Activated B cell treated with CpG ODN at 0.5 μM for 24 hours (primary cell): ENCODE measurements at places on chromosomes 4 and X. TPM values are rescaled to one million over a fixed set of nuclear protein-coding genes. Genes with fewer than 3 reads are reported as not detected.

DNA sequence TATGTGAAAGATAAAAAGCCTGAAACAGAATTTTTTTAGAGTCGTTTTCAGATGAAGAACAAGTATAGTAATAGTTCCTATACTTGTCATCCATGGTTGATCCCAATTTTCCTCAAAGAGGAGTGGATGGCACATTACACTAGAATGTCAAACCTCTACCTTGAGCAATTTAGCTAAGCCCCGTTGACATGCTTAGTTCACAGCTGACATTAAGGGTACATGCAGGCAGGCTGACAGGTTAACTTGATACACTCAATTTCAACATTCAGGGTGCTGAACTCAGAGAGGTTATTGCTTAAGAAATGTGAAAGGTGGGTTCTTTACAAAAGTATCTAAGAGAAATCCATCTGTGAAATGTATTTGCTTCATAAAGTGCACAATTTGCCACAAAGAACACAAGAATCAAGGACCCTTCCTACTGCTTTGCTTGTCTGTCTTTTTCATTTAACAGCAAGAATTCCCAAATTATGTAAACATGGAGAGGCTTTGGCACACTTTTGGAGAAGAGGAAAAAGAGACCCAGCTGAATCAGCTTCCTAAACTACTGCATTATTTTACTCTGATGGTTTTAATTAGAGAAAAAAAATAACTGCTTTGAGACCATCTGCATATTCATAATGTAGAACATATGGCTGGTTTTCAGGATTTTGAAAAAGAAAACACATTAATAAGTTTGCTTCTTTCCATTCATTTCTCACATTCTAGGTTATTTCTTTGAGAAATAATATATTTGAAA lies 122.5 kb upstream of the DDIT4L start:
- no peak for DNase-seq

DNA sequence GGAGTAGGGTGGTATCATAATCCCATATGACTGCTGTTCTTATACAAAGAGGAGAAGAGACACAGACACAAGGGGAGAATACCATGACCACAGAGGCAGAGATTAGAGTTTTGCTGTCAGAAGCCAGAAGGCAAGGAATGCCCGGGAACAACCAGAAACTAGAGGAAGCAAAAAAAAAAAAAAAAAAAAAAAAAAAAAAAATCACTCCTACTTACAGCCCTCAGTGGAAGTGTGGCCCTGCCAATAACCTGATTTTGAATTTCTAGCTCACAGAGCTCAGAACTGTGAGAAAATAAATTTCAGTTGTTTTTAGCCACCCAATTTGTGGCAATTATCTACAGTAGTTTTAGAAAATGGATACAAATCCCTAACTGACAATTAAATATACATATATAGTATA lies 30.4 kb upstream of the UBE2NL start:
- DNase-seq = no peak

DNA sequence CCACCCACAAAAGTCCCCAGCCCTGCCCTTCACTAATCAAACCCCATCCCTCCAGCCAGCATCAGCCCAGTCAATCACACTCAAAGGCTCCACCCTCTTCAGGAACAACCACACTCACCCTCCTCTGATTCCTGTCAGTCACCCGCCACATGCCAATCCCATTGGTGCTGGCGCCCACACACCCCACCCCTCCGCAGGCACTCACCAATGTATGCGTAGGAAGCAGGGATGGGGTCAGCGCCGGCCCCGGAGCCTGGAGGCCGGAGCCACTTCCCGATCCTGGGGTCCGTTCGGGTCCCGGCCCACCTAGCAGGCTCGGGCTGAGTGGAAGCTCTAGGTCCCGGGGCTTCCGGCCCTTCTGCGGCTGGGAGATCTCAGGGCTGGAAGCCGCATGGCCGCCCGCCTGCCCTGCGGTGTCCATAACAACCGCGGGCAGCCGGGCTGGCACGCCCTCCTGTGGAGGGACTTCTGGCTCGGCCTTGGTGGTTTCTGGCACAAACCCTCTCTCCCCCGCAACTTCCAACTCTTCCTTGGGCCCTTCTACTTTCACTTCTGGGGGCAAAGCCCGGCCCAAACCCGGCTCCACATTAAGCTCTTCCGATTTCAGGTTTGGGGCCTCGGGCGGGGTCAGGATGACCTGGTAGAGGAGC lies 7.9 kb upstream of the CFP start:
- no peak for DNase-seq

GRCh38 chr4:37423310-37423709 lies 178.8 kb downstream of the NWD2 start:
- no peak for DNase-seq

The TCEAL3 gene
- total RNA-seq = 7.7 and 8.5 TPM in 2 replicates

The CCSER1 gene
- total RNA-seq = 14.4 and 20.1 TPM in 2 replicates

GRCh38 chr4:147217655-147218054 lies 263.2 kb upstream of the EDNRA start:
- DNase-seq = no peak

The FAM241A gene
- total RNA-seq = 1.1 and 1.5 TPM in 2 replicates

DNA sequence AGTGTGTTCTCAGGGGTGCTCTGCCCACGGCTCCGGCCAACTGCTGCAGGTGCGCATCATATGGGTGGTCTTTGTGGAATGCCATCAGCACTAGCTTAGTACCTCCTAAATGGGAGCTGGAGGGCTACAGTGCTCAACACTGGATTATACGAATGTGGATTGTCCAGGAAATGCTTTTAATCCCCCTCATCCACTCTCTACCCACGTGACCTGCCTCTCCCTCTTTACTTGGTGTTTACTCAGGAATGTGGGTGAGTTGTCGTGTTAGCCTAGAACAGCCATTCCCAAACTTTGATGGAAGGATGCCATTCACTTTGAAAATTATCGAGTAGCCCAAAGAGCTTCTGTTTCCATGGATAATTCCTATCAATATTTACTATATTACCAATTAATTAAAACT lies 150.8 kb downstream of the PTTG2 start:
- DNase-seq = no peak
